ENCODE measurements at places on chromosomes 3 and 15.

DNA sequence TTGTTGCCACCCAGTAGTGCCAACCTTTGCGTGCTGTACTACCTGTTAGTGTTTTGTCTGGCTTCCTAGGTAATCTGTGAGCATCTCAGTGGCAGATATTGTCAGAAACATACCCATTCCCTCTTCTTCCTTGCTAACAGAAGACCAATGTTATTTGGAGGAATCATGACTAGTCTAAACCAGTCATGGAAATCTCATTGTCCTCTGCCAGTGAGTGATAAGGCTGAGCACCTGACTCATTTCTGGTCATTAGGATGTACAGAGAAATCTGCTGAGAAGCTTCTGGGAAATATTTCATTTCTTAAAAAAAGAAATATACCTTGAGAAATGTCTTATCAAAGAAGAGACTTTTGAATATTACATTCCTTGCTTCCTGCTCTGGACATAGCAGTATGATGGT, 70.1 kb upstream of the CDV3 start:
- no peak for DNase-seq

- DNase-seq, result no peak
Measured at GRCh38 chr3:143483214-143483613, 363.6 kb downstream of the CHST2 start.

- no peak for DNase-seq
Measured at GRCh38 chr3:46671541-46672348, 21.7 kb downstream of the ALS2CL start.

DNA sequence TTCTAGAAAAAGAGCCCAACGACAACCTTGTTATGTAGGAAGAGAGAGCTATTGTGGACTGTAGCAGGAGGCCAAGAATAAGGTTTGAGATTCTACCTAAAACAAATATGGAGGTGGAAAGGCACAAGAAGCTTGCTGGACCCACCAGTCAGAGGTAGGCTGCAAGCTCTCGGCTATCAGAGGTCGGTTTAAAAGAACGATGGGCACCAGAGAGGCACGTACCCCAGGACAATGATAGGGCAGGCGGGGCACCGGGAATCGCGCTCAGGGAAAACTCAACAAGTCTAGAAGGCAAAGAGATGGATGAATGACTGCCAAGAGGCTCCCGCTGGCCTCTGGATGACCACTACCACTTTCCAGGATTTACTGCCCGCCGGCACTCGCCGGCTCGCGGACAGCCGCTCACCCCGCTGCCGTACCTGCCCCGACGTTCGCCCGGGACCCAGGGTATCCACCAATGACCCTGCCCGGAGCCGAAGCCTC, 1.1 kb downstream of the HDGFL3 start:
- DNase-seq, result no peak
